ENCODE measurements at places on chromosomes 1 and 21.

DNA sequence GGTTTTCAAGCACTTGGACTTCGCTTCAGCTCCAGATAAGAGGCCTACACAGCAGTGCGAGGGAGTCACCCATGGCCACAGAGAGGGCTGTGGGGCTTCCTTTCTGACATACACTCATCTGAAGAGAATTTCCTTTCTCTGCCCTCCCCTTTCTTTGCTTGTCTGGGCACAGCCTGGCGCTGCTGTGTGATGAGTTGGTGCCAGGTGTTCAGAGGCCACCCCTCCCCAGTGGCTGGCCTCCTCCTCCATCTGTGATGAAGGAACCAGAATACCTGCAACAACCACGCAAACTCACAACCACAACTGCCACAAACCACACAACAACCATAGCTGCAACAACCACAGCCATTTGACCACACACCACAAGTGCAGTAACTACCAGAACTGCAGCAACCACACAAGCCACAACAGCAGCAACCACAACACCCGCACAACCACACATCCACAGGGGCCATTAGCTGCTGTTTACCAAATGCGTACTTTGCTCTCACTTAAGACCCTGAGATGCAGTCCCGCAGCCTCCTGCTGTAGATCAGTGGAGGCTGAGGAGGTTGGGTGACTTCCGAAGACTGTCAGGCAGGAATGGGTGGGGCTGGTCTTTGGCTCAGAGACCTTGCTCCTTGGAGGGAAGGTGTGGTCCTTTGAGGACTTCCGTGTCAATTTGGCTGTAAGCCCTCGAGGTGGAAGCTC is 71.1 kb downstream of the IER5 start:
- no peak for DNase-seq

- no peak for DNase-seq
These were observed 62.8 kb upstream of the KIF26B start for GRCh38 chr1:245091818-245092637.

GRCh38 chr1:3162322-3162882 is 93.4 kb downstream of the PRDM16 start:
- DNase-seq: no peak

GRCh38 chr1:24101796-24102586 is 9.9 kb downstream of the MYOM3 start:
- no peak for DNase-seq

DNA sequence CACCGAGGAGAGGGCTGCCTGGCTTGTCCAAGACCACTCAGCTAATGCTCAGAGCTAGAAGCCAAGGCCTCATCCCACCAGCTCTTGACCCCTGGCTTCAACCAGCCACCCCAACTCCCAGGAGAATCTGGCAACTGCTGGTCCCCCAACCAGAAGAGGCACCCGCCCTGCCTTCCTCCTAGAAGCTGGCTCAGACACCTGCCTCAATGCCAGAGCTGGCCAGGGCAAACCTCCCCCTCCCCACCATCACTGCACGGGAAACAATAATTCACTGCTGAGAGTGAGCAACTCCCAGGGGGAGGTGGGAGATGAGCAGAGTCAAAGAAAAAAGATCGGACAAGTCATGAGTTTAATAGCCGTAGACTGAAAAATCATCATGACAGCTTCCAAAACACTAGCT is 3.3 kb downstream of the CHD5 start:
- DNase-seq: no peak

Data from suppressor macrophage treated with lipopolysaccharide for 4 hours (primary cell).